Cardiac fibroblast (primary cell): ENCODE measurements at places on chromosomes 12 and 14.

- DNase-seq = no peak
Measured at GRCh38 chr12:51860986-51861385, 12.5 kb upstream of the FIGNL2 start.

- no peak for DNase-seq
Measured at GRCh38 chr12:92063641-92064040, 82.0 kb downstream of the BTG1 start.

- no peak for DNase-seq
Measured at GRCh38 chr12:115057445-115057844, 373.5 kb upstream of the TBX3 start.

DNA sequence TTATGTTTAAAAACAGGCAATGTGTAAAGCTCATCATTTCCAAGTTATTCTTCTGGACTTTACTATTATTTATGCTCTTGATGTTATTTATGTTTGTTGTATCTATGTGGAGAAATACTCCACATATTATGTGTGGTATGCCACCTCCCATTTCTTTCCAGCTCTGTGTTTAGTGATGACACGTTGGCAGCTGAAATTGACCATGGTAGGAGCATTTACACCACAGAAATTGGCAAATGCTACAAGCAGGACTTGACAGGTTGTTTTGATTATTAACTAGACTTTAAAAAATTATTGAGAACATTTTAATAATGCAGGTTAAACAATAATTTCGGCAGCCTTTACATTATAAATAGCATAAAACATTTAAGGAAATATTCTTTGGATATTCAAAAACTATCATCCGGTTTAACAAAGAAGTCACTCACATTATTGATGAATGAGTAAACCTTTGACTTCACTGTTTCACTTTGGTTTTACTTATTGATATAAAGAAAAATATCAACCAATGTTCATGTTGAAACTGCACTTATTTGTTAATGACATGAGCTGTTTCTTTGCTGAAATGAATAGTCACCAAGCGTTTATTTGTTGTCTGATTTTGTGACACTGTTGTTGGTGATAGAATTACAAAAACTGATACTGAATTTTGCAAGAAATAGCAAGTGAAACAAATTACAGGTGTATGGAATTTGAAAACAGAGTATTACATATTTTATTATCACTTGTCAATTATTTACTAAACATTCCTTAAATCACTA lies 76.8 kb downstream of the HMGA2 start:
- DNase-seq = no peak

DNA sequence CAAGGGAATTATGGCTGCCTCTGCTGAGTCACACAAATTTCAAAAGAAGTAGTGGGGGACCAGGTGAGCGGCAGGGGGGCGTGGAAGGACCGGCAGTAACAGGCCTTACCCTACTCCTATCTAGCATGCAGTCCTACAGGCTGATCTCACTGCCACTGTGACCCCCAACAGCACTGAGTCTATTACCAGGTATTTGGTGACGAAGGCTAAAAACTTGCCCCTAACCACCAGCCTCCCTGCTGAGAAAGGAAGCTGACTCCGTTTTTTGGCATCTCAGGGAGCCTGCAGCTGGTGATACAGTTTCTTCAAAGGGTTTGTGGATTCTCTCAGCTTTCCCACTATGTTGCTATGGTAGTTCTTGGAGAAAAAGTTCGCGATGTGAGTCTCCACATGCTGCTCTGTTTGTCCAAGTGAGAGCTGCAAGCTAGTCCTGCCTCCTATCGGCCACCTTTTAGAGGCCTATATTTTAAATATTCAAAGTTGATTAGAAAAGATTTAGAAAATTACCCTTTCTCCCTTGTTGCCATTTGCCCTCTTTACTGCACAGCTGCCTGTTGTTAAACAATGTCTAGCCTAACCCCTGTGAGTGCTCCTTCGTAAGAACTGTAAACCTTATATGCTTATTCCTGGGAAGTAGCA lies 57.1 kb upstream of the SLCO1B1 start:
- DNase-seq = peak; percentile 79

DNA sequence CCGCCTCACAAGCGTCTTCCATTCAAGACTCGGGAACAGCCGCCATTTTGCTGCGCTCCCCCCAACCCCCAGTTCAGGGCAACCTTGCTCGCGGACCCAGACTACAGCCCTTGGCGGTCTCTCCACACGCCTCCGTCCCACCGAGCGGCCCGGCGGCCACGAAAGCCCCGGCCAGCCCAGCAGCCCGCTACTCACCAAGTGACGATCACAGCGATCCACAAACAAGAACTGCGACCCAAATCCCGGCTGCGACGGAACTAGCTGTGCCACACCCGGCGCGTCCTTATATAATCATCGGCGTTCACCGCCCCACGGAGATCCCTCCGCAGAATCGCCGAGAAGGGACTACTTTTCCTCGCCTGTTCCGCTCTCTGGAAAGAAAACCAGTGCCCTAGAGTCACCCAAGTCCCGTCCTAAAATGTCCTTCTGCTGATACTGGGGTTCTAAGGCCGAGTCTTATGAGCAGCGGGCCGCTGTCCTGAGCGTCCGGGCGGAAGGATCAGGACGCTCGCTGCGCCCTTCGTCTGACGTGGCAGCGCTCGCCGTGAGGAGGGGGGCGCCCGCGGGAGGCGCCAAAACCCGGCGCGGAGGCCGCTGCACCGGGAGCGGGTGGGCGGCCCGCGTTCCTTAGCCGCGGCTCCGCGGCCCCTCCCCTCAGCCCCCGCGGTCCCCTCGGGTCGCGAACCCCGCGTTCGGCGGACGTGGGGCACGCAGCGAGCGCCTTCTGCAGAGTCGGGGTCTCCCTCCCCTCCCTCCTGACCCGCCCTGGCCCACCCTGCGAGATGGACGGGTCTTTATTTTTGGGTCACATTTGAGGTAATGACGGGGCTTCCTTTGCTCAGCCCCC lies at the start of gene UBC:
Gene UBC (minus strand): TSS at position 259 of the 847 bp plus-strand sequence. CDS start 879 bp downstream, outside the sequence.
- DNase-seq = peak; percentile 97

- peak; percentile 19 for DNase-seq
Measured at GRCh38 chr14:72528059-72528862, 365.6 kb downstream of the DPF3 start.

GRCh38 chr12:72094490-72094889 lies 155.8 kb downstream of the TPH2 start:
- DNase-seq = no peak

DNA sequence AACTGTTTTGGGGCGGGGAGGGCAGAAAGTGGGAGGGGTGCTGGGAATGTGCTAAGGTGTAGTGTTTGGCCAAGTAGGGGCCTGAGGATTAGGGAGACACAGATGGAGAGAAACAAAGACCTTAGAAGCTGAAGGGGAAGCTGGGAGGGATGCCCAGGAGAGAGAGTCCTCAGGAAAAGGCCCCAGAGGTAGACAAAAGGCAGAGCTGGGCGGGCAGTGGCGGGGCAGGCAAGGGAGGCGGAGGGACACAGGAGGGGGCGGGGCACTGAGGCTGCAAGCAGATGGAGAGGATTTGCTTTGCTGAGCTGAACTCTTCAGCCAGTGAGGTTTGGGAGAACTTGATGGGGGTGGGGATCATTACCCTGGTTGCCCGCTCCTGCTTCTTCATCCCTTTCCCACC lies 2.8 kb downstream of the PTMS start:
- DNase-seq = peak; percentile 50
